ENCODE measurements at places on chromosomes 4 and X.

GRCh38 chrX:81174286-81174685 lies 27.4 kb downstream of the HMGN5 start:
- no peak for DNase-seq

DNA sequence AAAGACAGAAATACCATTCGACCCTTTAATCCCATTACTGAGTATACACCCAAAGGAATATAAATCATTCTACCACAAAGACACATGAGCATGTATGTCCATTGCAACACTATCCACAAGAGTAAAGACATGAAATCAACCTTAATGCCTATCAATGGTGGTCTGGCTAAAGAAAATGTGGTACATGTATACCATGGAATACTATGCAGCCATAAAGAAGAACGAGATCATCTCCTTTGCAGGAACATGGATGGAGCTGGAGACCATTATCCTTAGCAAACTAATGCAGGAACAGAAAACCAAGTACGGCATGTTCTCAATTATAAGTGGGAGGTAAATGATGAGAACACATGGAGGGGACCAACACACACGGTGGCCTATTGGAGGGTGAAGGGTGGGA lies 7.9 kb downstream of the SCLT1 start:
- no peak for DNase-seq

GRCh38 chr4:107712236-107712635 lies 7.8 kb downstream of the PAPSS1 start:
- no peak for DNase-seq

- no peak for DNase-seq
Measured at GRCh38 chr4:78417603-78418002, 134.0 kb upstream of the ANXA3 start.

GRCh38 chrX:118117741-118118140 lies 1.1 kb upstream of the KLHL13 start:
- DNase-seq: no peak

GRCh38 chrX:69313617-69314290 lies 148.5 kb upstream of the PJA1 start:
- DNase-seq: no peak

DNA sequence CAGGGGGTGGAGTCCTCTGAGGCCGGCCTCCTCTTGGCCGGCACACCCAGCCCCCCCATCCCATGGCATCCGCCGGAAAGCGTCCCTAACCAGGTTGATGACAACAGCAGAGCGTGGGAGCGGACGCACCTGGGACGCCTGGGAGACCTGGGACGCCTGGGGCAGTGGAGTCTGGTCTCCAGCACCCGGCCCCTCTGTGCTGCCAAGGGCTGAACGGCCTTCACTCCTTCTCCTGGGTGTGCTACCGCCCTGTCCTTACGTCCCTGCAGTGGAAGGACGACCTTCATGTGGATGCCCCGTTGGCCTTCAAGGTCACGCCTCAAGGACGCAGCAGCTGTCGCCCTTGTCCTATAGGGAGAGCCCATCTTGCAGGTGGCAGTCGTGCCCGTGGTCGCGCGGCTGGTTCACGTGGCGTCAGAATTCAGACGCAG lies 26.9 kb downstream of the NKX1-1 start:
- DNase-seq: no peak

DNA sequence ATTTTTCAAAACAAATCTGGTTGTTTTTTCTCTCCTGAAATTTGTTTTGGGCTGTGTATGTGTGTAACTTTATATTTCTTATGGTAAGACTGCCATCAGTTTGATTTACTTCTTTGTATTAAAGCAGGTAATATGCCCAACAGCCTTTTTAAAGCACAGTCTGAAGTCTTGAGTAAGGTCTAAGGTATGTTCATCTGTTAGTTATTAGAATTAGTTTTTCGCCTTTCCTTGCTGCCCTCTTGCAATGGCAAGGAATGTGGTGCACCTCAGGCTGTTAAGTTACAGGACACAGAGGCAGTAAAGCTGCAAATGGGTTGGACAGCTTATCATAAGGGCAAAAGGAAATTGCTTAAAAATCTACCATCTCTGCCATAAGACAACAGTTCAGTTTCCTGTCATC lies 71.8 kb downstream of the METTL14 start:
- no peak for DNase-seq

GRCh38 chrX:31580227-31580626 lies 508.4 kb upstream of the FTHL17 start:
- DNase-seq: no peak

DNA sequence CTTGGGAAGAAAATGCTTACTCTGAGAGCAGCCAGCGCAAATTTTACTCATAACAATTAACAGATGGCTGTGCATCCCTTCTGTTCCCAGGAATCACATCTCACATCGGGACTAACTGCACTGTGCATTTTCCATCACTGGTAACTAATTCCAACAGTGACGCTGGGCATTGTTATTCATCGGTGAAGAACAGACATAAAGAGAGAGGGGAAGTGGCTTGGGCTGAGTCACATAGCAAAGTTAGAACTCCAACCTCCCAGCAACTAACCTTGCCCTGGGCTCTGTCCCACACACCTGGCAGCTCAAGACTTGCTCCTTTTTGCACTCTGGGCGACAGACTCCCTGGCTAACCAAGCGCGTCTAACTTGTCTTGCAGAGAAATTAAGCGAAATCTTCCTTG lies 6.4 kb upstream of the LONRF3 start:
- no peak for DNase-seq

DNA sequence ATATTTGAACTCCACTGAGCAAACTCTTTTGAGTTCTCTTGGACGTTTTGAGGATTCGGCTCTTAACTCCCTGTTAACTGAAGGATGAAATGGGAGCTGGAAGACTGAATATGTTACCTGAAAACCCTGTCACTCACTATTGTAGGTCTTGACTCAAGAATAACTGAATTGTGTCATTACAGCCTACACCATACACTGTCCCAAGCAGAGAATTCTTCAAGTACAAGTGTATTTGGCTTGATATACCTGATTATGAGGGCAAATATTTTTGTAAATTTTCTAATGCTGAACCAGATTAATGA lies 276.1 kb downstream of the CFAP299 start:
- DNase-seq: no peak

DNA sequence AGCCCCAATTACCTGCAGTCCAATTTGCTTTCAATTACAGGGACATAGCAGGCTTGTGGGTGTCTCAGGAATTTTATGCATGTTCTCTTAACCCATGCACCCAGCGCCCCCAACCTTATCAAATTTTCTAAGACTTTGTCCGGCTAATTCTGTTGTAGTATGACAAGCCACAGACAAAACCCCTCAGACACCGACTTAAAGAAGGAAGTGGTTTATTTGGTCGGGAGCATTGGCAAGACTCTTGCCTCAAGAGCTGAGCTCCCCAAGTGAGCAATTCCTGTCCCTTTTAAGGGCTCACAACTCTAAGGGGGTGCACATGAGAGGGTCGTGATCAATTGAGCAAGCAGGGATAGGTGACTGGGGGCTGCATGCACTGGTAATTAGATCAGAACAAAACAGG lies 28.7 kb upstream of the IL9R start:
- no peak for DNase-seq

DNA sequence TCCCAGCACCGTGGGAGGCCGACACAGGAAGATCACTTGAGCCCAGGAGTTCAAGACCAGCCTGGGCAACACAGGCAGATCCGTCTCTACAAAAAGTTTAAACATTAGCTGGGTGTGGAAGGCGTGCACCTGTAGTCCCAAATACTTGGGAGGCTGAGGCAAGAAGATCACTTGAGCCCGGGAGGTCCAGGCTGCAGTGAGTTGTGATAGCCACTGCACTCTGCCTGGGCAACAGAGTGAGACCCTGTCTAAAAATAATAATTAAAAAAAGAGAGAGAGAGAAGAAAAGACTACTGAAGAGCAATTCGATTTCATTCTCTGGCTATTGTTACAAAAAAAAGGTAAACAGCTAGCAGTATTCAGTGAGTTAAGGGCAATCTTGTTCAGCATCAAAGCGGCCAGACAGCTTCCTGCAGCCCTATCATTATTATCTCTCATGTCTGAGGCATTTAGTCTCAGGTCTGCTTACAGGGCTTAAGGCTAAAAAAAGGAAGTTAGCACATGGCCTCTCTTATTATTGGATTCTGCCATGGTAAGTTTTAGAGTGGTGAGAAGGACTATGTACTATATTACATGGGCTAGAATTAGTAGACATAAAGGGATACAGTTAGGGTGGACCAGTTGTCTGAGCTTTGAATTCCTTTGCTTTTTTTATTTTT lies 37.9 kb downstream of the ARHGEF6 start:
- no peak for DNase-seq

DNA sequence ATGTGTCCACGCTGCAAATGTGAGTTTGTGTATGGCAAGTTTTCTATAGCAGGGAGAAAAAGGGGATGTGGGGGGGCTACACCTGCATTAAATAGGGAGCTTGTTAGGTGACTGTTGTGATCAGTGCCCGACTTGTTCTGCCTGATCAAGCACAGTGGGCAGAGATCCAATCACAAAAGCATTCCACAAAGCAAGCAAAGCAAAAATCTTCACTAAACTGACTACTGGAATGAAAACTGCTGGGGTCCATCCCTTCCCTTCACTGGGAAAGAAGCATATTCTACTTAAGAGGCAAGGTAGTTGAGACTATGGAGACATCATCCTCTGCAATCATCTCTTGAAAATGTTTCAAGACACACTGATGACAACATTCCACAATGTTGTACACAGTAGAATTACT lies 5.2 kb downstream of the IRS4 start:
- no peak for DNase-seq

GRCh38 chrX:150450519-150451177 lies 87.5 kb downstream of the MAMLD1 start:
- peak; percentile 10 for DNase-seq

GRCh38 chrX:23478561-23478960 lies 143.9 kb downstream of the PTCHD1 start:
- no peak for DNase-seq

GRCh38 chrX:55489314-55490009 lies at the start of gene USP51:
TSS of gene USP51 (minus strand) at chrX:55489848. CDS start at chrX:55488939, 909 bp downstream.
- DNase-seq: peak; percentile 3

DNA sequence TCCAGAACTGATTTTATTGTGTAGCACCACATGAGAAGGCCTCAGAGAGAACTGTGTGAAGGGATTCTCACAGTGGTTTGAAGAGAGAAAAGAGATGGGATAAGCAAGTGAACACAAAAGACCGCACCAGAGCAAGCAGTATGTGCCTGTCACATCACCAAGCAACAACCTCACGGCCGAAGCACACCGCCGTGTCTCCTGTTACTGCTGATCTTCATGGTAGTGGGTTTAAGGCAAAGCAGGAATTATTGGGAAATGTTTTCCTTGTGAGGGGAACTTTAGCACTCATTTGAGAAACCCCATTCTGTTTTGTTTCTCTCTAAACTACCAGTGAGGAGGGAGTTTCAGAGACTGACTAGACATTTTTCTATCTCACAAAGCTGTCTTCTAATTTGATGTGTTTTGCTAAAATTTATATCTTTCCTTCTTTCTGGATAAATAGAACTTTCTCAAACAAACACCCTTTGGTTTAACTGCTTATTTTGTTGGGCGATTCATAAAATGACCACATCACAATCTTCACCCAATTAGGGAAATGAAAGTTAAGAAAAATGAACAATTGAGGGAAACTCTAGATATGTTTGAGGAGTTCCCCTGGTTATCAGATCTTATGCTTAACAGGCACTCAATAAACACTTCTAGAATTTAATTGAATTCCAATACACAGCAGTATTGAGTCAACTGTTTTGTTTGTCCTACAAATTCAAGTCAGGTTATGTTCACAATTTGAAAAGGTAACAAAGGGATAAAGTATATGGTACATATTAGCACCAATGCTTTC lies 16.5 kb downstream of the SH3KBP1 start:
- DNase-seq: no peak

DNA sequence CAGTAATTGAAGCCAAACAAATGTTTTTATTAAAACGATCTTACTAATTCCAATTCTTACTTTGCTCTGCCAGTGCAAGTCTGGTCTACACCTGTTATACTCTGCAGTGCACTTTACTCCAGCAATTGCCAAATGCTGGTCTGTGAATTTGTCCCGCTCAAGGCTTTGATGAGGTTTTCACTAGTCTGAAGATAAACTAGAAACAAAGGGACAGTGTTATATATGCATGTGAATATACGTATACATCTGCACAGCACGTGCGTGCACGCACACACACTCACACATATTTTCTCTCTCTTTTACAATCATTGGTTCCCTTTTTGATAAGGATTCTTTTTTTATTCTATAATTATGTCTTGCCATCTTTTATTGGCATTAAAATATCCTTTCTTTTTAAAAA lies 88.5 kb upstream of the LCORL start:
- DNase-seq: no peak

GRCh38 chr4:142092941-142093340 lies 456.6 kb downstream of the IL15 start:
- DNase-seq: no peak

- DNase-seq: no peak
Measured at GRCh38 chrX:128848374-128848773, 674.9 kb downstream of the SMARCA1 start.

DNA sequence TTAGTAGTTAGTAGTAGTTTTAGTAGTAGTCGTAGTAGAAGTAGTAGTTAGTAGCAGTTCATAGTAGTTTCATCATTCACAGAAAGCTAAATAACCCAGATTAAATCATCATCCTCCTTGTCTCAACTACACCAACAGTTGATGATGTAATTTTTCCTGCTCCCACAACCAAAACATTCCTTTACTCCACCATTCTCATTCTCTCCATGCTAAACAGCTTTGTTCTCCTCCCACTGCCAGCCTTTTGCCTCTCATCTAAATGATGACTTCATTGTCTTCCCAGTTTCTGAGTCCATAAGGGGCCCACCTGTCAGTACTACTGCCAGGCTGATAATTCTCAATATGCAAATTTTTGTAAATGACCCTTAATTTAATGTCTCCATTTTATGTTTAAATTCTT lies 68.9 kb downstream of the ARHGAP24 start:
- DNase-seq: no peak

GRCh38 chr4:187059021-187059420 lies 335.4 kb upstream of the FAT1 start:
- no peak for DNase-seq

- DNase-seq: no peak
Measured at GRCh38 chr4:24858026-24858425, 54.8 kb downstream of the CCDC149 start.

DNA sequence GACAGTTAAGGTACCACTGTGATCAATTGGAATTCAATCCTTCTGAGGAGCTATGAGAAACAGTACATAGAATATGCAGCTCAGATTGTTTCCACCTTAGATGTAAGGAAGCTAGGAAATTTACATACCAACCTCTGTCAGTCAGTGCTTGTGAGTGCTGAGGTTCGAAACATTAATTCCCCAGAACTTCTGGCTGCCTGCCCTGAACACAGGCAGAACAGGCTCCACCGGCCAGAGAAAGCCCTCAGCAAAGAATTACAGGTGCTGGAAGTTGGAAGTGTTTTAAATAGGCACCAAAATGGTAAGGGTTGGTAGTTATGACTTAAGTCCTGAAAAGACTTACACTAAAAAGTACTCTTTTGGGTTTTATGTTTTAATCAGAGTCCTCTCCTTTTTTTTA lies 651.8 kb downstream of the C4orf33 start:
- DNase-seq: no peak

GRCh38 chrX:130801901-130802300 lies 101.1 kb downstream of the ENOX2 start:
- no peak for DNase-seq

- no peak for DNase-seq
Measured at GRCh38 chr4:45241976-45242375, 515.6 kb upstream of the GNPDA2 start.

GRCh38 chrX:45527834-45528233 lies 327.2 kb upstream of the DIPK2B start:
- DNase-seq: no peak
